ENCODE measurements at places on chromosomes 13 and 19.

DNA sequence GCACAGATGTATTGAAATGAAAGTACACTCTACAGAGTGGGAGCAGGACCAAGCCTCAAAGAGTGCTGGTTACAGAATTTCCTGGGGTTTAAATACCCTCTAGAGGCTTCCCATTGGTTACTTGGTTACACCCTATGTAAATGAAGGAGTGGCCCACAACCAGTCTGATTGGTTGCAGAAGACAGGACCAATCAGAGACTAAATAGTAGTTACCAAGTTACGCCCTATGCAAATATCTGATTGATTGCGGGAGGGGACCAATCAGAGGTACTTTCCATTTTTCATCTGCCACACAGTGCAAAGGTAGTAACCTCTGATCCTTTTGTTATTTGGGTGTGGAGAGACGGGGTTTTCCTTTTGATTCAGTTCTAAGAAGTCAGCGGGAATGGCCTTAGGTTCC is 5.5 kb upstream of the ZFP82 start:
- DNase-seq = no peak

DNA sequence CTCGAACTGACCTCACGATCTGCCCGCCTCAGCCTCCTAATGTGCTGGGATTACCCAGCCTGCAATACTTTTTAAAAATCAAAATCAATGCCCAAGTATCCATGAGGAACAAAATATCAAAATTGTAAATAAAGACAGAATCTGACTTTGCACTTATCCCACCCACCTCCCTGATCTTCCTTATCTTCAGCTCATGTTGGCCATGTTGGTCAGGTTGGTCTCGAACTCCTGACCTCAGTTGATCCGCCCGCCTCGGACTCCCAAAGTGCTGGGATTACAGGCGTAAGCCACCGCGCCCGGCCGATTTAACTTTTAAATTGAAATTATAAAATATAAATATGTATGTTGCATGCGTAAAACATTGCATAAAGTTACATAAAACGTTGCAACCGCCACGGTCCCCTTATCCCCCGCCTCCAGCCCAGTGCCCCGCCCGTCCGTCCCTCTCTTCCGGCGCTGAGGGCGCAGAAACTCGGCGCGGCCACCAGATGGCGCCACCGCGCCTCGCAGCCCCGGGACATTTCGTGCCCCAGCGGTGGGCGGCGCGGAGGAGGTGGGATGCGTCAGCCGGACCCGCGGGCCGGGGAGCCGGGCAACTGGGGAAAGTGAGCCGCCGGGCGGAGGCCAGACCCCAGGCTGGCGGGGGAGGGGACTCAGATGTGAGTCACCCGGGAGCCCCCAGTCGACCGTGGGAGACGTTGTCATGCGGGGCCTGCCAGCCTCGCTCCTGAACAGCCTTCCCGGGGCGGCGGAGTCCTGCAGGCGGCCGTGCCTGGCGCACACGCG is 1.5 kb upstream of the GADD45B start:
- DNase-seq = peak; percentile 82

DNA sequence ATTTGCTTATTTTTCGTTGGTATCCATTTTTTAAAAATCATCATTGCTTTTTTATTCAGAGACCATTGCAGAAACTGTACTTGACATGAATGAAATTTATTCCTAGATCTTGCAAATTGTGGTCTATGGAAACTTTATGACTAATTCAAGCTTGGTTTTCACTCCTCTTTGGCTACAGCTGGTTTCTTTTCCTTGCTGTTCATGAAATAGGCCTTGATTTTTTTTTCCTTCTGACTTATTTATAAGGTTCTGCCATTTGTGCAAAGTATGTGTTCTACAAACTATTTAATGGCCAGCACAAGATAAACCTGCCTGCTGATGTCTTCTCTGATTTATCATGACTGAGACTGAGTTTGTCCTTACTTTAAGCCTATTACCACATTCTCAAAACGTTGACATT is 764.0 kb upstream of the SLITRK5 start:
- no peak for DNase-seq

- DNase-seq = no peak
These were observed 208.8 kb downstream of the COG6 start for GRCh38 chr13:39864221-39864620.

- DNase-seq = no peak
These were observed 29.0 kb upstream of the FFAR2 start for GRCh38 chr19:35419046-35419445.

DNA sequence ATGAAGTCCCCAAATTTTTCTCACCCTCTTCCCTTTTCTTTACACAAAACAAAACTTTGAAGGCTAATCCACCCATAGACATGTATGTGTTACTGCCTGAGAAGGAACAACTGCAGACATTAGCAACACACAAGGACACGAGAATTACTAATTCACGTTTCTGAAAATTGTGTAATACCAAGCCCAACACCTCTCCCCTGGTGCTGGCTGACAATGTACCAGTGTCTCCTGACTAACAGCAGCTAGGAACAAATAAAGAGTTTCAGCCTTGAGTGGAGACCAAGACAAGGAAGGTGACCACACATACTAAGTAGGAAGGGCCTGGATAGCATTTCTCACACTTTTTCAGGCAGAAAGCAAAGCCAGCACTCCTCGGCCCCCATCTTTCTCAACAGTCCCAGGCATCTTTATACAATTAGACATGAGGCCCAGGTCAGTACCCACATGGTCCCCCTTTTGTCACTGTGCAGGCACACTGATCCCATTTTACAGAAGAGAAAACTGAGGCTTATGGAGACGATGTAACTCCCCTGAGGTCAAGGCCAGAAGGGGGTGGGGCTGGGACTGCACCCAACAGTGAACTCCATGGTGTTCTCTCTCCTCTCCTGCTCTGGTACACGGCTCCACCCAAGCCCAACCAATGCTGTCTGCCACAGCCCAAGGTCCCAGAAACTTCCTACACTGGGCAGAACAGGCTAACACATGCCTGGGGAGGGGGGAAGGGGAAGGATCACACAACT is 8.7 kb downstream of the BRD4 start:
- no peak for DNase-seq

- no peak for DNase-seq
These were observed 81.0 kb downstream of the CCNA1 start for GRCh38 chr13:36513266-36513665.

DNA sequence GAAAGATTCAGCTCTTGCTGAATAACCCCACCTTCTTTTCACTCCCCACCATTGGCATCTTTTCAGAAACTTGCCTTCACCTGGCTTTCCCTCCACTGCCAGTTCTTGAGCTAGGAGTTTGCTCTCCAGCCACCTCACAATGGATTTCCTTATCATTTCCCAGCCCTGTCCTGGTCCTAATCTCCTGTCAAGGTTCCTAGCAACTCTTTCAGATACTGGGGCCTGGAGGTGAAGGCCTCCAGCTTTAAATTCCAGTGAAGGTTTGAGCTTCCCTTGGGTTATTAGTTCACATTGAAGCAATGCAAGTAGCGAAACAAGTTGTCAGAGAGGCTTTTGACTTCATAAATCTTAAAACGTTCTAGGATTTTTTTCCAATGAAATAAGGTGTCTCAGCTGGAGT is 320.8 kb upstream of the MAB21L1 start:
- DNase-seq = no peak

DNA sequence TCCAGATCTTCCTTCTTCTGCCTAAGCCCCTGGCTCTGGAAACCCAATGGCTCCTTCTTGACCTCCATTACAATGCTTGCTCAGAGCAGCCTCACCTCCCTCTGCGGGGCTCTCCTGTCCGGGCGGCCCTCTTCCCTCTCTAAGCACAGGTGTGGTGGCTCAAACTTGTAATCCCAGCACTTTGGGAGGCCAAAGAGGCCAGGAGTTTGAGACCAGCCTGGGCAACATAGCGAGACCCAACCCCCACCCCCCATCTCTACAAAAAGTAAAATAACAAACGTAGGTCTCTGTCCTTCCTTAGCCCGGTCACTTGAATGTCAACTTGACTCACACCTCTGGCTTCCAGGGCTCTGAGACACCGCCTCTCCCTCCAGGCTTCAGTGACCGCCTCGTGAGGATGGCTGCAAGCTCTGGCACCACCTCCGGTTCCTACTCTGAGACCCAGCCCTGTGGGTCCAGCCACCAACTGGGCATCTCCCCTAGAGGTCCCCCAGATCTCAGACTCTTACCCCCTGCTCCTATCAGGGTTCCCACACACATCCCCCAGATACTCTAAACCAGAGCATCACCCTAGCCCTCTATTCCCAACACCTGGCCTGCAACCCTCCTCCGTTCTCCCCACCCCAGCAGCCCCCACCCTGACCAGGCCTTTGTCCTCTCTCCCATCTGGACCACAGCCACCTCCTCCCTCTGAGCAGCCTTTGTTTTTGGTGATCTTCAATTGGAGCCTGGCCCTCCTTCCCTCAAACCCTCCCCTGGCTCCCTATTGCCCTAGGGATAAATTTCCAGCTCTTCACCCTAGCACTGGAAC is 4.7 kb upstream of the TLE2 start:
- no peak for DNase-seq

- DNase-seq = peak; percentile 66
These were observed 3.0 kb downstream of the PRKD2 start for GRCh38 chr19:46713781-46714443.

- DNase-seq = no peak
These were observed 793 bp downstream of the LRFN1 start for GRCh38 chr19:39319892-39320248.

GRCh38 chr19:42433503-42434260 is 6.5 kb upstream of the LIPE start:
- peak; percentile 45 for DNase-seq

DNA sequence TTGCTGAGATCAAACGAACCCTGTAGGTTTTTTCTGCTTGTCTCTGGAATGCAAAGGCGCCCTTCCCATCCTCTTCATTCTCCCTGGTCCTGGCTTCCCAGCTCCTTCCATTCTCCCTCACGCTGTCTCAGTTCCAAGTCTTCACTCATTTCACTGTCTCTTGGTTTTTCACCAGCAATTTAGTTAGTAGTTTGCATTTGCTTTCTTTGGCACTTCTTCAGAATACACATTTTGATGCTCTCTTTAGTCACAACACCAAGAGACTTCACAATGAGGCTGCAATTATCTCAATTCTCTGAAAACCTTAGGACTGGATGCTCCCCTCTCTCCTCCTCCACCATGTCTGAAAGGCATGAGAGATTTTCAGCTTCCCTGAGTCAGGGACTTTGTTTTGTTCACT is 470.7 kb downstream of the FGF14 start:
- no peak for DNase-seq

DNA sequence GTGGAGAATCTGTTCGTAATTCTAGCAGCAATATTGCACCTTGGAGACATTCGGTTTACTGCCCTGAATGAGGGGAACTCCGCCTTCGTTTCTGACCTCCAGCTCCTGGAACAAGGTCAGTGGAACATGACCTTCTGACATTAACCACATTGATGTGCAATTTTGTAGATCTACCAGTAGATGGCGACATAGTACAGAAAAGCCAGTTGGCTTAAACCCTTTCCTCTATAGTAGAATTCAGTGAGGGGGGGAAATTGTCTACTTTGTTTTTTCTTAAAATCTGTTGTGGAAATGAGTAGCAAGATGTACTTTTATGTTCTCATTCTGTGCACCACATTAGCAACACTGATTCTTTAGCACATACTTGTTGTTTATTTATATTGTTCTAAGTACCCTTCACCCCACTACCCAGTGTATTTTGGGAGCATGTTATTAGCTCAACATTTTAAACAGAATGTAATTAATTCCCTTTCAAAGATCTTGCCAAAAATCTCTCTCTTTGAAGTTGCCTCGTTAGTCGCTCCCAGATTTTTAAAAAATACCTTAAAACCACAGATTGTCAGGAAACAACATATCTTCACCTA is 332.2 kb downstream of the MYO16 start:
- no peak for DNase-seq

- DNase-seq = no peak
These were observed at the start of gene PNMA8A for GRCh38 chr19:46471116-46471733. Gene PNMA8A, minus strand, starts transcription at chr19:46471563. Its CDS starts 528 bp downstream, at chr19:46471035.

DNA sequence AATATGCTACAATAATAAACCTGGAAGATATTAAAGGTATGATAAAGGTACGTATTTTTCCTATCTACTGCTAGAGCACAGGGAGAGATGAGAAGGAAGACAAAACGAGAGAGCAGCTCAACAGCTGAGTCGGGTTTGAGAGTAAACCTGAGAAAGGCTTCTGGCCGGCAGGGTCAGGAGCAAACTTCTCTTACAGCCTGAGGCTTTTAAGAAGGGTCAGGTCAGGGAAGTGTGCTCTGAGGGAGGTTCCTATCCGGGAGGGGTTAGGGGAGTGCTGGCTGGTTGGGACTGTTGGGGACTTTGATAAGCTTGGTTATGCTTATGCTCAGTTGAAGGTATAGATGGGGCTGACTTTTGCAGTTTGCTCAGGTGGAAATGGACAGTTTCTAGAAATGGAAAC is 77.7 kb upstream of the PRR20A start:
- no peak for DNase-seq

GRCh38 chr13:43085545-43085944 is 62.2 kb downstream of the DNAJC15 start:
- no peak for DNase-seq

DNA sequence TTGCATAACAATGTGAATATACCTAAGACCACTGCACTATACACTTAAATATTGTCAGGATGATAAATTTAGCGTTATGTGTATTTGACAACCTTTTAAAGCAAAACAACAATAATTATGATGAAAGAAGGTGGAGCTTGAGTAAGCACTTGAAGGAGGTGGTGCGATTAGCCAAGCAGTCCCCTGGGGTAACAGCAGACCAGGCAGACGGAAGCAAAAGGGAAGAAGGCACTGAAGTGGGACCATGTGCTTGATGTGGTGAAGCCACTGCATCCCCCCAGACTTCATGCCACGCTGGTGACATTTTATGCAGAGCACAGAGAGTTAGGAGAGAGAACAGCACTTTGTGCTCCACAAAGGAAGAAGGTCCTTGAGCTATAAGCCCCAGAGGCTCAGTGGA is 58.3 kb upstream of the ZNF507 start:
- no peak for DNase-seq

DNA sequence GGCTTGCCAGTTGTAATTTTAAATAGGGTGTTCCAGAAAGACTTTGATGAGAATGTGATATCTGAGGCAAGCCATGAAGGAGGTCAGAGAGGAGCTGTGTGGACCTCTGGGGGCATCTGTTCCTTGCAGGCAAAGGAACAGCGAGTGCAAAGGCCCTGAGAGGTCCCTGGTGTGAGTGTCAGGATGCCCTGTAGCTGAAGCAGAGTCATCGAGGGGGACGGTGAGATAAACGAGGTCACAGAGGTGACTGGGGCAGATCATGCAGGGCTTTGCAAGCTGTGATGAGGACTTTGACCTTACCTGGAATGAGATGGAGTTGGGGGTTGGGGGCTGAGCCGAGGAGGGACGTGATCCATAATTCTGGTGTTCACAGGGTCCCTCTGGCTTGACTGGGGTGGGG is 75.0 kb downstream of the RYR1 start:
- no peak for DNase-seq
